Caki2 (cell line): ENCODE measurements at places on chromosomes 7 and 10. TPM values are rescaled to one million over a fixed set of nuclear protein-coding genes. Genes with fewer than 3 reads are reported as not detected.

The LOXL4 gene
- 0.72 and 1.5 TPM in 2 replicates for total RNA-seq

- no peak for DNase-seq
These were observed 43.8 kb downstream of the ENO4 start for GRCh38 chr10:116892907-116893685.

DNA sequence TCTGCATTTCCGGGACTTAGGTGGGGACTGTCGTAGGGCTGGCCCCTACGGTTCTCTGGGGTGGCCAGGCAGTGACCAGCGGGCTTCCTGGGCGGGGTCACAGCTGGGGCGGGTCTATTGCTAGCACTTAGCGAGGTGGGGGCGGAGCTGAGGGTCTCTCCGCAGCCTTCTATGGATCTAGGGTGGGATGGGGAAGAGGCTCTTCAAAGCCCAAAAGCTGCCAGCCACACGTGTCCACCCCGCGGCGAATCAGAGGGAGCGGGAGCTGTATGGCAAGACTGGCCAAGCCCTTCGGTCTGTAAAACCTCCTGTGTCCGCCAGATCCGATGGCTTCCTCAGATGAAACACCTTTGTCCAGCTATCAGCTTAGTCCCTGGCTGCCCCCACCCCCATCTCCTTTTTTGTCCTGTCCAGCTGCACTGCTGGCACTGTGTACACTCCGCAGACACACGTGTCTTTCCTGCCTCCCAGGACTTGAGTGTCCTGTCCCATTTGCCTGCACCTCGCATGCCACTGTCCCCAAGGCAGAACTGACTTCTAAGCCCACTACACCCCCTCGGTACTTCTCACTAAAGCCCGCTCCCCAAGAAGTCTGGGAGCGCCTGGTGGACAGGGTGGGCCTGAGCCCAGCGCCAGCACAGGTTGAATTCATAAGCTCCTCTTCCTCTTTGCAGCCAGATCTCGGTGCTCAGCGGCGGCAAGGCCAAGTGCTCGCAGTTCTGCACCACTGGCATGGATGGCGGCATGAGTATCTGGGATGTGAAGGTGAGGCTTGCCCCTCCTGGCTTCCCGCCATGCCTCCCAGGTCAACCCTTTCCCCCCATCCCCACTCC lies 14.8 kb downstream of the PDAP1 start:
- DNase-seq, result no peak

DNA sequence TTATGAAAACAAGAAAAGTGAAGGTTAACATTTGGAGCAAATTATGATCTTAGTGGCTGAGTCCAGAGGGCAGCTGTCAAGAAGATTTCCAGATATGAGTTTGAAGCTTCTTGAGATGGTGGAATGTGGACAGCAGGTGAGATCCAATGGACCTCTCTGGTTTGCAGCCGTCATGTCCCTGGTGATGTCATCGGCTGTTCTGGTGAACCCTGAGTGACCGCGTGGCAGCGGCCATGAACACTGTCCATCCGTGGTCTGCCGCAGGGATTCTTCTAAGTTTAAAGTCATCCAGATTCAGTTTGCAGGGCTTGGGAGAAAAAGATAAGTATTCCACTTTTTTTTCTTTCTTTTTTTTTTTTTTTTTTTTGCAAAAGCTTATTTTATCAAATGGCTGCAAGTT lies 15.8 kb upstream of the VIPR2 start:
- DNase-seq, result no peak
